ENCODE measurements at places on chromosomes 3 and 15.

DNA sequence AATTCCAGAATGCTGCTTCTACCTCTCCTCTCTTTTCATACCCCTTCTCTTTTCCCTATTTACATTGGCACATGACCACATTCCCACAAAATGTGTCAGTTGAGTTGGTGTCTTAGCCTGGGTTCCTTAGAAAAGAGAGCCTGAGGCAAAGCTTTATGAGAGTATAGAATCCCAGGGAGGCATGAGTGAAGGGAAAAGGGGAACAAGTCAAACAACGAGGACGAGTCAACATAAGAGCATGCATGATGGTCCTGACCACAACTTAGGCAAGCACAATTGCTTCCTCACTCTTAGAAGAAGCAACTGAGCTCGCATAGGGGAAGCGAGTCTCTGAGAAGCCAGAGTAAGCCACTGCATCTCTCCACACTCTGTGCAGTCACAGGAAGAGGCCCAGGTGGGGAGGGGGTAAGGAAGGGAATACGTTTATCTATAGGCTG is 15.4 kb upstream of the ZNF774 start:
- no peaks in the 10 kb centered on the region for H3K36me3 ChIP-seq
- no peak overlapping the region for H3K4me3 ChIP-seq
- H3K4me1 ChIP-seq = peaks cover 10% of the 10 kb centered on the region
- no peaks in the 10 kb centered on the region for H3K27me3 ChIP-seq

- DNase-seq = no peak
- no peak overlapping the region for H3K4me3 ChIP-seq
- H3K36me3 ChIP-seq = no peaks in the 10 kb centered on the region
- no peak overlapping the region for H3K27ac ChIP-seq
- H3K27me3 ChIP-seq = no peaks in the 10 kb centered on the region
- H3K4me1 ChIP-seq = no peaks in the 10 kb centered on the region
Measured at GRCh38 chr3:175105066-175105465, 245.9 kb downstream of the NAALADL2 start.

DNA sequence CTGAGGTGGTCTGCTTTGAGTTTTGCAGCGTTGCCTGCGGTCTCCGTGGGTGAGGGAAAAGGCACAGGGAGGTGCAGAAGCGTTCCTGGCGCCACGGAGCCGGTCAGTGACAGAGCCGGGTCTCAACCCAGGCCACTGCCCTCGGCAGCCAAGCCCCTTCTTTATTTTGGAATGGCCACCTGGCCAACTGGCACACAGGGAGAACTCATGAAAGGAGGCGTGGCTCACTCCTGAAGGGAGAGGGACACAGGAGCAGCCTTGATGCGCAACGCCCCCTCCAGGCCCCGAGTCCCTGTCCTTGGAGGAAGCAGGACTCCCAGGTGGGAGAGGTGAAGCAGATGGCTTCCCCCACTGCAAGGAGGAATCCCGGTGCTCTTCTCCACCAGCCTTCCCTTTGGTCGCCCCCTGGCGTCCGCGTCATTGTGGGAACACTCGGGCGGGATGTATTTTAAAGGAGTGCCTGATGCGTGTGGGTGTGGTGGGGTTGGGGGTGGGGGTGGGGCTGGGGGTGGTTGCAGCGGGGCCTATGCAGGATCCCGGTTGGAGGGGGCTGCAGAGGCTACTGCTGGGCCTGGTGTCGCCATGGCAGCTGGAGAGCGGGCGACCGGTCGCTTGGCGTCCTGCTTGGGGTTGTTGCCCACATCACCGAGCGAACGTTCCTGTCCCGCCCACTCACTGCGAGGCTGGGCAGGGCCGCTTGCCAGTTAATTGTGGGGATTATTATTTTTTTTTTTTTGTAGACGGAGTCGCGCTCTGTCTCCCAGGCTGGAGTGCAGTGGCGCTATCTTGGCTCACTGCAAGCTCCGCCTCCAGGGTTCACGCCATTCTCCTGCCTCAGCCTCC is 32.6 kb downstream of the APBA2 start:
- H3K4me1 ChIP-seq = peaks cover 38% of the 10 kb centered on the region
- H3K27me3 ChIP-seq = no peaks in the 10 kb centered on the region
- H3K27ac ChIP-seq = peak overlapping the region; percentile 83
- peaks cover 8% of the 10 kb centered on the region for H3K36me3 ChIP-seq
- no peak for DNase-seq

DNA sequence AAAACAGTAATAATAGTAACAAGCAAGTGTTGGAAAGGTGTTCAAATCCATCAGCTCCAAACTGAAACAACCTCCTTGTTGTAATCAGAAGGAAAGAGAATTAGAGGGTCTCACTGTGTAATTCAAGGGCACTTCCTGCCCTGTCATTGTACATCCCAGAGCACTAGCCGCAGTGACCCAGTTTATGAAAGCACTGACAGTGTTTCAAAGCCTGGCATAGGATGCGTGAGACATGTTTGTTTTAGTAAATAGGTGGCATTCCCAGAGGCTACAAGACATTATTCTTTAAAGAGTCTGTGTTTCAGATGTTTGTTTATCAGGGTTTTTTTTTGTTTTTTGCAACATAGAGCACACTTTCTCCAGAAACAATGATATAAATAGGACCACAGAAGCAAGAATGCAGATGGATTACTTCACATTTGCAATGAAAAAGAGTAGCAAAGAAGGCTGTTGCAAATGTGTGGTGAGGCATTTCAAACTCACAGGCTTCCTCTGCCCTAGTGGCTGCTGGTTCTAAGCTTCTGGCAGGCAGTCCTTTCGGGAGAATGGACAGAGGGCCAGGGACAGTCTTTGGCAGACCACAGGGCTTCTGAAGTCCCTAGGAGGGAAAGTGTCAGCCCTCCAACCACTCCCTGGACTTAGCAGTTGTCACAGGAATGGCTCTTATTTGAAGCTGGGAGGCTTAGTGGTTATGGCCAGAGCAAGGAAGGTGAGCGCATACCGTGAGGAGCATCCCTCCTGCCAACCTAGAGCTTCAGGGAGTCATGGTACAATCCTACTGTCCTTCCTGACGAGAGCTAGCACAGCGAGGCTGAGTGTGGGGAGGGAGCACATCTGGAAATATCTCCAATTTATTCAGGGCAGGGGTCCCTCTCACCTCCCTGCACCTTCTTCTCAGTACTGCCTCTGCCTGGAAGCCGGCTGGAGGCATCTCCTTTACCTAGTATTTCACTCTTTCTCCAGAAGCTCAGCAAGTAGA is 31.4 kb upstream of the TIPARP start:
- peak overlapping the region; percentile 47 for H3K4me3 ChIP-seq
- H3K36me3 ChIP-seq = peaks cover 11% of the 10 kb centered on the region
- H3K27ac ChIP-seq = peak overlapping the region; percentile 86
- DNase-seq = no peak

DNA sequence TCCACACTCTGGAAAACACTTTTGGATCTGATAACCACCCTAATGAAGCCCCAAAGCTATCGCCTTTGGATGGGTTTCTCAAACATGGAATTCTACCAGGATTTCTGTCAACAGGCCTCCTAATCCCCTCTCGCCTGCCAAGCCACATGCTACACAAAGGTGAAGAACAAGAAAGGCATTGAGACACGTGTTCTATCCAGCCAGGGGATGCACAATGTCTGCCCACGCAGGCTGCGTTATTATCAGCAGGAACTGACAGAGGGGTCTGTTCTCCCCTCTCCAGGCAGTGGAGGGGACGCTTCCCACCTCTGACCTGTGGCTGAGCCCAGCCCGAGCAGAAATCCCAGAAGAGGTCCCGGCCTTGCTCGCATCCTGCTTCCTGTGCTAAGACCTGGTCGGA is 45.4 kb upstream of the THBS1 start:
- DNase-seq = no peak
- H3K4me3 ChIP-seq = no peak overlapping the region
- H3K4me1 ChIP-seq = no peaks in the 10 kb centered on the region
- H3K36me3 ChIP-seq = no peaks in the 10 kb centered on the region
- no peak overlapping the region for H3K27ac ChIP-seq

DNA sequence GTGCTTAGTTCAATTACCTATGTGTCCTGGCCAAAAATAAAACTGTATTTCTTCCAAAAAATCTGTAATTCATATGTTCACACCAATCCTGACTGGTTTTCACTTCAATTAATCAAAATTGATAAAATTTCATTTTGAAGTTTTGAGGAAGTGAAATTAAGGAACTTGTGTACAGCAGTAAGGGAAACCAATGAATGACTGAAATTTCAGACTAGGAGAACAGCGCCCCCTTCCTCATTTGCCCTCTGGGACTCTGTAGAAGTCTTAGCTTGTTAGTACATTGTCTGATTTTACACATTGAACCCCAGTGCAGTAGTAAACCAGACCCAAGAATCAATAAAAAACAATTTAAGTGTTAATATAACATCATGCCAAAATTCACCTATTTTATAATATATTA is 495.3 kb upstream of the AGTR1 start:
- no peaks in the 10 kb centered on the region for H3K27me3 ChIP-seq
- no peaks in the 10 kb centered on the region for H3K36me3 ChIP-seq
- DNase-seq = no peak
- H3K4me3 ChIP-seq = no peak overlapping the region

- DNase-seq = no peak
- peaks cover 16% of the 10 kb centered on the region for H3K36me3 ChIP-seq
- no peaks in the 10 kb centered on the region for H3K27me3 ChIP-seq
- peaks cover 26% of the 10 kb centered on the region for H3K4me1 ChIP-seq
Measured at GRCh38 chr15:41942886-41943285, 29.5 kb downstream of the EHD4 start.

- H3K27ac ChIP-seq = no peak overlapping the region
- no peak for DNase-seq
- peak overlapping the region; percentile 3 for H3K4me3 ChIP-seq
- H3K36me3 ChIP-seq = peaks cover 6% of the 10 kb centered on the region
- peaks cover 97% of the 10 kb centered on the region for H3K27me3 ChIP-seq
Measured at GRCh38 chr15:59998305-59998949, 5.7 kb upstream of the FOXB1 start.

DNA sequence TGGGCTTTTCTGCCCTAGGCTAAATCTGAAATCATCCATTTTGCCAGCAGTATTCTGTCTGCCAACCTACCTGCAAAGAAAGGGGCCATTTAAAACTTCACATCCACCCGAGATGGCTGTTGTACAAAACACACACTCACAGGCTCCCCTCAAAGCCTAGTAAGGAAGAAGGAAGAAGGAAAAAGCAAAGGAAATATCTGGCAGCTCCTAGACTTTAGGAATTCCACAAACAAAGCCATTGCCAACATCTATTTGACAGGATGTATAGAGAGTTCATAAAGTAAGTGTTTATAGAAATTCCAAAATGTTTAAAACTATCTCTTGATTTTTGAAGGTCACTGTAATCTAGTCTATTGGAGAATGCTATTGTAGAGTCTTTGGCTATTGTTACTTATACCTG is 91.9 kb upstream of the THBS1 start:
- H3K4me1 ChIP-seq = no peaks in the 10 kb centered on the region
- no peaks in the 10 kb centered on the region for H3K36me3 ChIP-seq
- H3K27ac ChIP-seq = no peak overlapping the region
- no peak overlapping the region for H3K4me3 ChIP-seq
- peaks cover 17% of the 10 kb centered on the region for H3K27me3 ChIP-seq
- no peak for DNase-seq

- DNase-seq = no peak
- no peaks in the 10 kb centered on the region for H3K36me3 ChIP-seq
- H3K4me3 ChIP-seq = no peak overlapping the region
- peaks cover 34% of the 10 kb centered on the region for H3K4me1 ChIP-seq
- H3K27me3 ChIP-seq = no peaks in the 10 kb centered on the region
Measured at GRCh38 chr3:15638891-15639262, 37.3 kb downstream of the BTD start.
